ENCODE measurements at places on chromosomes 1 and 21. TPM values are rescaled to one million over a fixed set of nuclear protein-coding genes. Genes with fewer than 3 reads are reported as not detected.

Gene TEDDM1
- total RNA-seq: not detected

Gene RBM11
- total RNA-seq: 6.9 TPM

Gene TNNI3K
- 2.3 TPM for total RNA-seq

Gene LAX1
- not detected for total RNA-seq

Gene SDC3
- total RNA-seq: 4.2 TPM

DNA sequence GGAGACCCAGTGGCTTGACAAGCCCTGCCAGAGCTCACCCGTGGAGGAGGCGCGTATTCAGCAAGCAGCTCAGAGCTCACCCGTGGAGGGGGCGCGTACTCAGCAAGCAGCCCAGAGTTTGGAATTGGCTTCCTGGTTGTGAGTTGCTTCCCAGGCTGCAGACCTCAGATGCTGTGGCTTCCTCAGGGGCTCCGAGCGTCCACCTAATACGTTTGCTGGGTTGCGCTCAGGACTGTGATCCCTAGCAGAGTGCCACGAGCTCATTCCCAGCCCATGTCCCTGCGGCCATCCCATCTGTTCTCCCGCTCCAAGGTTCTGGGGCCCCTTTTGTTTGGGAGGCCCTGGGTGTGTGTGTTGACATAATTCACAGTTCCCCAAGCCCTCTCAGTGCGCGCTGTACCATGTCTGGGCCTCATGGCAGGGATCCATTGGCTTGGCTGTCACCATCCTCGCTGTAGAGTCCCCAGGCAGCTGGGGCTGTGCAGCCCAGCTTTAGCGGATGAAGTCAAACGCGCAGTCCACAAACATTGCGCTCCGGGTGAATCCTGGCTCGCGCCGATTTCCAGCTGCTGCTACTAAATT, 3.6 kb downstream of the AJAP1 start:
- no peaks in the 10 kb centered on the region for H3K27me3 ChIP-seq
- no peak for DNase-seq
- H3K4me1 ChIP-seq: peaks cover 1% of the 10 kb centered on the region
- no peak overlapping the region for H3K27ac ChIP-seq

GRCh38 chr1:42937141-42937696, 21.4 kb downstream of the SLC2A1 start:
- no peak overlapping the region for H3K27ac ChIP-seq
- H3K4me3 ChIP-seq: no peak overlapping the region
- H3K36me3 ChIP-seq: no peaks in the 10 kb centered on the region
- H3K27me3 ChIP-seq: no peaks in the 10 kb centered on the region
- no peak for DNase-seq

- DNase-seq: no peak
- H3K27me3 ChIP-seq: no peaks in the 10 kb centered on the region
- H3K4me3 ChIP-seq: no peak overlapping the region
Observed at GRCh38 chr1:199573047-199573446, 454.5 kb upstream of the NR5A2 start.

GRCh38 chr21:14318578-14318977, 64.4 kb downstream of the HSPA13 start:
- no peak for DNase-seq
- H3K36me3 ChIP-seq: no peaks in the 10 kb centered on the region
- H3K4me3 ChIP-seq: no peak overlapping the region
- no peaks in the 10 kb centered on the region for H3K27me3 ChIP-seq
- H3K4me1 ChIP-seq: no peaks in the 10 kb centered on the region

DNA sequence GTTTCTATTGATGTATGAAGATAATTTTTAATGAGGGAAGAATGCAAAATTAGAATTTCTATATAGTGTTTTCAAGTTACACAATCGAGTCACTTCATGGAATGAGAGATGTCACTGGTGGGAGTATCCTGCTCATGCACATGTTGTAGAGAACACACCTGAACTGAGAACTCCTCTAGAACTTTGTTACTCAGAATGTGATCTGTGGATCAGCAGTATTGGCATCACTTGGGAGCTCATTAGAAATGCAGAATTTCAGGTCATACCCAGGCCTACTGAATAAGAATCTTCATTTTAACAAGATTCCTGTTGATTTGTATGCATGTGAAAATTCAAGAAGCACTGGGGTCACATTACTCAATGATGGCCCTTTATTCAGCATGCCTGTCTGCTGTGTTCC, 28.8 kb downstream of the ZNF326 start:
- no peak overlapping the region for H3K27ac ChIP-seq
- no peak for DNase-seq
- no peaks in the 10 kb centered on the region for H3K27me3 ChIP-seq
